NCI-H1105 treated with DMSO at 0.1 percent for 48 hours (cell line): ENCODE measurements at places on chromosomes 2 and 18.

DNA sequence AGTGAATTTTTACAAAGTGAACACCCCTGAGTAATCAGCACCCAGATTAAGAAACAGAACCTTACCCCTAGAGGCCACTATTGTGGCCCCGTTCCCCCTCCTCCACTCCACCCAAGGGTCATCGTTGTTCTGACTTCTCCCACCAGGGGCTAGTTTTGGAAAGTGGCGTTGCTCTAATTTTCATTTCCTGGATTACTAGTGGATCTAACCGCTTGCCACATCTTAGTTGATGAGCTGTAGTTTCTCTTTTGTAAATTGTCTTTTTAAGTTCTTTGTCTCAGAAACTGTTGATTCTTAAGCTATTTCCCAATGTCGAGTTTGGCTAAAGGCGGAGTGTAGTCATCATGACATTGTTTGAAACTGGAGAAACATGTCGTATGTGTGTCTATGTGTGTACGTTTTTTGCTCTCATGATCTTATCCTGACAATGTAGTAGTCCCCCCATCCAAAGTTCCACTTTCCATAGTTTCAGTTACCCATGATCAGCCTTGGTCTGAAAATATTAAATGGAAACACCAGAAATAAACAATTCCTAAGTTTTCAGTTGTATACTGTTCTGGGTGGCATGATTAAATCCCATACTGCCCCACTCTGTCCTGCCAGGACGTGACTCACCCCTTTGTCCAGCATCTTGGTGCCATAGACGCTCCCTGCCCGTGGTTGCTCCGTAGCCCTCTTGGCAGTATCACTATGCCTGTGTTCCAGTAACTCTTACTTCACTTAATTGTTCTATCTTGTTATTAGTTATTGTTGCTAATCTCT, 71.0 kb upstream of the SP3 start:
- no peak for DNase-seq

DNA sequence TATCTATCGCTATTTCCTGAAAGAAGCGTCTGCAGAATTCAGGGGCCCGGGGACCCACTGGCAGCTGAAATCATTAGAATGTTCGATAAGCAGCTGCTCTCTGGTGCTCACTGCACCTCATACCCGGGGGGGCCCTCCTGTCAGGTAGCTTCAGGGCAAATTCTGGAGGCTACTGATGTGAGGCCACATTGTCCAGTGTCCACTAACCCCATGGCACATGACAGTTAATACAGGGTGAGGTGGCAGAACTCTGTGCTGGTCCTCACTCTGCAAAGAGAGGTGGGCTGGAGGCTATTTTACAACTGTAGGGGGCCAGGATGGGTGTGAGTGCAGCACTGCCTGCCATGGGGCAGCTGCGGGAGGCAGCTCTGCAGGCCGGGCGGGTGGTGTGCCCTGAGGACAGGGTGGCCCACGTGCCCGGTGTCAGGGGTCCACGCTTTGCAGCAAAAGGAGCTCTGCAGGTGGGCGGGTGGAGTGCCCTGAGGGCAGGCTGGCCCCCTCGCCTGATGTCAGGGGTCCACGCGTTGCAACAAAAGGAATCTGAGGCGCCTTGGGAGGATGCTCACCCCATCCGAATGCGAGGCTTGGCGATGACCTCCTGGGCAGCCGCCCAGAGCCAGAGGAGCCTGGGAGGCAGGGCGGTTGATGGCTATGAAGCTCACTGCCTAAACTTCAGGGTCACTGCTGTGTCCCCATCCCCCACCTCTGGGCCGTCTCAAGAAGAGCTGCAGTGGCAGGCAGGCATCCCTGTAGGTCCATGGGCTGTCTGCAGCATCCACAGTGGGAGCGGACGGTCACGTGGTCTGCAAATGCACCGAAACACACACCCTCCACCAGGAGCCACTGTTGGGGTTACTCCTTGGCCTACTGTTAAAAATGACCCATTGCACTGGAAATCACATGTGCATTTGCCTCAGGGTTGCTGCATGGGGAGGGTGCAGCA, 207.0 kb upstream of the SALL3 start:
- no peak for DNase-seq

- no peak for DNase-seq
Measured at GRCh38 chr2:209526561-209526960, 102.7 kb downstream of the MAP2 start.

GRCh38 chr2:126543081-126543480, 112.9 kb upstream of the GYPC start:
- peak; percentile 27 for DNase-seq

DNA sequence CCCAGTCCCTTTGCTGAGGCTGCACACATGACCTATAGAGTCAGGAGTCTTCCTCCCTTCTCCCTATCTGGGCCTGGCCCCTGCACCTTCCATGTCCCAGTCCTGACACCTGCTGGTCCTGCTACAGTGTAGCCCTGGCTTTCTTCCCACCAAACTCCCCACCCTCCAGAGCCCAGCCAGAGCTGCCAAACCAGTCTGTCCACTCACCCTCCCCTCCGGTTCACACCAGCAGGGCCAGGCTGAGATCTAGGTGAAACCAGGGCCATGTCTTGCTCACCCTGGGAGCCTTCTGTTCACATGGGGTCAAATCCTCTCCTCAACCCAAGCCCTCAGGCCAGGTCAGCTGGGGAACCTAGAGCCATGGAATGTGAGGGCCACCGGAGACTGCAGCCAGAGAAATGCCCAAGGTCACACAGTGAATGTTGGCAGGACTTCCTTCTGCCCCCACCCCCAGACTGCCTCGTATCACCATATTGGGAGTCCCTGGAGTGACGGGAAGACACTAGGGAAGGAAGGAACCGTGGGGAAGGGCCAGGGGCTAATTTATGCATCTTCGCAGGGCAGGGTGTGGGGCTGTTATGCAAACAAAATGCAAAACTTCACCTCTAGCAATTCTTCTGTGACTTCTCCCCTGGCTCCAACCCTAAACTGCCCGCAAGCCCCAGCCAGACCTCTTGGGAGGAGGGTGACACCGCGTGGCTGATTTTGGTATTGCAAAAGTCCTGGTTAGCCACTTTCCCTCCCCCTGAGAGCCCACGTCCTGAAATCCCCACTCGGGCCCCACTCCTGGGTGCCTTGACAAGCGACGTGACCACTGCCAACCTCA, 14.6 kb downstream of the TNS1 start:
- DNase-seq: peak; percentile 35

DNA sequence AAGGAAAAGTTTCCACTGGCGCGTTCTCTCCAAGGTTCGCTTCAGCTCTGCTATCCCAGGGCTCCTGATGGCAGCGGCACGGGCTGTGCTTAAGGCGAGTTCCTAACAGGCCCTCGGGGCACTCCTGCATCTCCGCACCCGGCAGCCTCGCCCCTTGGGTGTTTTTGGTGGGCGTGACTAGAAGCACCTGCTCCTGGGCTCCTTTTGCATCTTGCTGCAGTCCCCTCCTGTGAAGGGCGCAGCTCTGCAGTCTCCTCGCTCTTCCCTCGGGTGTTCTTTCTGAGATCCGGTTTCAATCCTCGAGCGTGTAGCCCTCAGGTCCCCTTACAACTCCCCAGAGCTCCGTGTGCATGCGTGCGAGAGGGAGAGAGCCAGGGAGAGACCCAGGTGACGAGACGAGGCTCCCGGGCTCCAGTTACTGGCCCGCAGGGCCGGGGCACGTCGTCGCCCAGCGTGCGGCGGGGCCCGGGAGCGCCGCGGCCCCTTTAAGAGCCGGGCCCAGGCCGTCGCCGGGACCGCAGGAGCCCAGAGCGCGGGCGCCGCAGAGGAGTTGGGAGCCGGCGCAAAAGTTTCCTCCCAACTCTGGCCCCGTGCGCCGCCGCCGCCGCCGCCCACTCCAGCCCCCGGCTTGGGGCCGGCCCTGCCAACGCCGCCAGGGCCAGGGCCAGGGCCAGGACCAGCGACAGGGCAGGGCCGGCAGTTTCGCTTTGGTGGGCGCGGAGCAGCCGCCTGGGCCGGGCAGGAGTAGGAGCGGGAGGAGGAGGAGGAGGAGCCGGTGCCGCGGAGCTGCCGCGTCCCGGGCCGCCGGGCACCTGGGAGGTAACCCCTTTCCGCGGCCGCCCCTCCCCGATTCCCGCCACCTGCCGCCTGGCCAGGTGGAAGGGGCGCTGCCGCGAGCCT, at the start of gene PARD3B:
TSS of gene PARD3B (plus strand) at position 515 of the 900 bp plus-strand sequence. CDS start 525 bp downstream, outside the sequence.
- DNase-seq: peak; percentile 74

DNA sequence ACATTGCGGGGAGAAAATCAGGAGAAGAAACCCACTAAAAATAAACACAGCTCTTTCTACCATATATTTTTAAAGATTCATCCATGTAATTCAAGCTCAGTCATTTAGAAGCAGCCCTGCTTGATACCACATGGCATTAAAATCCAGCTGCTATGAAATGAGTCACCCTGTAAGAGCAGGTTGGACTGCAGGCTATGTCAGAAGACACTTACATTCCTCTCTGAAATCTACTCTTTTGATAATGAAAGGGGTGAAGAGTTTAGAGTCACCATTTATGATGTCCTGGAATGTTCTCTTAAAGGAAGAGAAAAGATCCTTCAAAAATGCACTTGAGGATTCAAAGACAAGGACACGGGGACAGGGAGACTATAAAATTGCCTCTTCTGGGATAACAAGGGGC, 100.6 kb upstream of the APCDD1 start:
- DNase-seq: no peak

- DNase-seq: no peak
Measured at GRCh38 chr2:25378731-25379490, 37.2 kb upstream of the DNMT3A start.

GRCh38 chr2:42663828-42664227, 95.4 kb downstream of the MTA3 start:
- DNase-seq: no peak

- DNase-seq: peak; percentile 3
Measured at GRCh38 chr2:39431592-39432316, 5.3 kb downstream of the MAP4K3 start.

DNA sequence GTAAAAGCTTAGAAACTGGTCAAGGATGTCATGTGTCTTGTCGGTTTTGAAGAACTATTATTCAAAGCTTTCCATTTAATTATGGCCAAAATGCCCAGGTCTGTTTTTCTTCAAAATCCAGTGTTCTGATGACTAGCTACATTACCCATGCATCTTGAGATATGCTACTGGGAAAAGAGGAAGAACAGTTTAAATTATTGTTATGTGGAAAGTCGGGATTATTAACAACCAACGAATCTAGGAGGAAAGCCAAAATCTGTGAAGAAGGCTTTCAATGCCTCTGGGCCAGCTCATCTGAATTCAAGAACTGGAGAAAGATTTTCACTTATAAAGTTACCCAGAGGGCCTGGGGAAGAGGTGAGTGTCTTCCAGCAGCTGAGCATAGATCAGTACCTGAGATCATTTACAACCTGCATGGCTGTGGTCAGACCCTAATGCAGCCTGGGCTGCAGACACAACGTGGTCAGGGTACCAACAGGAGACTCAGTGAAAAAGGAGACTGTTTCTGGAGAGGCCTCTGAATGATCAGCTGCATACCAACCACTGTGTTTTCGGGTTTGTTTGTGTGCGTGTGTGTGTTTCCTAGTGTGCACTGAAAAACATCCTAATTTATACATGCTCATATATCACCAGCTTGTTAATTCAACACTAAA, 308.5 kb downstream of the NRXN1 start:
- no peak for DNase-seq

GRCh38 chr2:64943387-64944150, 45.6 kb upstream of the SLC1A4 start:
- no peak for DNase-seq

- peak; percentile 16 for DNase-seq
Measured at GRCh38 chr2:96869822-96870625, at the start of gene SEMA4C. TSS of gene SEMA4C (minus strand) at chr2:96870080. CDS start at chr2:96867886, 2,194 bp downstream.

- no peak for DNase-seq
Measured at GRCh38 chr18:22846697-22847096, 86.4 kb upstream of the RBBP8 start.

GRCh38 chr2:162661618-162662017, 176.9 kb downstream of the KCNH7 start:
- no peak for DNase-seq

- no peak for DNase-seq
Measured at GRCh38 chr2:218295029-218295428, 2.7 kb upstream of the TMBIM1 start.

DNA sequence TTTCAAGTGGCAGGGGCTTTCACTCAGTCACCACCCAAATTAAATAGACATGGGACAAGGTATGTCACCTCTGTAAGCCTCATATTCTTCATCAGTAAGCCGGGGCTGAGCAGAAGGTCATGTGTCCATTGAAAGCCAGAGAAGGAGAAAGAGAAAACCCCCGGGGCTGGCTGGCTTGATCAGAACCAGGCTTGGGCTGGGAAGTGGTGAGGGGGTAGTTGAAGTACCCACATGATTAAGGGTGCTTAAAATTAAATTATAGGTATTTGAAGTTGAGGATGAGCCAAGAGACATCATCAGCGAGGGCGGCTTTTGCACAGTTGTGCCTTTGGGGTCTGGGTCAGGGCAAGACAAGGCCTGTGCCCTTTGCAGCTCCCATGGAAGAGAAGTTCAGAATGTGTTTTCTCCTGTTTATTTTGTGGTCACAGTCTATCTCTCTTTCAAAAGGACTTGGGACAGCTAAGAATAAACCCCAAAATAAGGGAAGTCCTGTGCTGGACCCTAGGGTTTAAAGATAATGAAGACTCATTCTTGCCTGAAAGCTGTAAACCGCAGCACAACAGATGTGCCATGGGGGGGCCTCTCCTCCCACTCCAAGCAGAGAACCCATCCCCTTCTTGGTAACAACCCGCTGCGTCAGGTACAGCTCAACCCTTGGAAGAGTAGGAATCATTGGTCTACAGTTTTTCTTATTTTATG, 10.7 kb downstream of the DBI start:
- no peak for DNase-seq

- no peak for DNase-seq
Measured at GRCh38 chr2:56231361-56231760, 47.6 kb downstream of the CCDC85A start.

DNA sequence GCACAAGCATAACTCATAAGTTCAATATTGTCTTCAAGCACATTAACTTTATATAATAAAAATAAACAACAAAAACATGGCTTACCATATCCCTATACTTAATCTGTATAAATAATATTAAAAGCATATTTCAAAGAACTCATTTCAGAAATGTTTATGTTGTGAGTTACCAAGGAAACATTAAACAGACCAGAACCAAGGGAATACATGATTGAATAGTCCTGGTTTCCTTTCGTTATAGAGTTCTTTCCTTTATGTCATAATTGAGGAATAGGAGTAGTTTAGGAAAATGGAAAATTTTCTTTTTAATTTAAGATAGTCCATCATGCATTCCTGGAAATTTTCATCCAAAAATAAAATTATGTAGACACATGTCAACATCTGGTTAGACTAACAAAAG, 343.0 kb downstream of the ERBB4 start:
- no peak for DNase-seq

DNA sequence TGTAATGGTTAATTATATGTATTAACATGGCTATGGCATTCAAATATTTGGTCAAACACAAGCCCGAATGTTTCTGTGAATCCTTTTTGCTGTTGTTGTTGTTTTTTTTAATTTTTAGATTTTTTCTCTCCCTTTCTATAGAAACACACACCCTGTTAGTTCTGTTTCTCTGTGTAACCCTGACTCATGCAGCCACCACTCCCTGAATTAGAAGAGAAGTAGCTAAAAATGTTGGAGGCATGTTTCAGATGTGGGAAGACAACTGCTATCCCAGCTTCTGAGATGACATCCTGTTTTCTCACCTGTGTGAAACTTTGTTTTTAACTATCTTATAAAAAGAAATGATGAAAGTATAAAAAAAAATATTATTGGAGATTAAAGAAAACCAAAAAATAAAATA, 219.6 kb upstream of the RGPD4 start:
- no peak for DNase-seq

GRCh38 chr2:121059651-121060649, 225.1 kb downstream of the TFCP2L1 start:
- no peak for DNase-seq
